ENCODE measurements at places on chromosomes 3 and 15.

- DNase-seq = no peak
Measured at GRCh38 chr3:40073310-40074007, 236.0 kb upstream of the EIF1B start.

- DNase-seq = no peak
Measured at GRCh38 chr3:122322095-122323075, 2.7 kb upstream of the CSTA start.

DNA sequence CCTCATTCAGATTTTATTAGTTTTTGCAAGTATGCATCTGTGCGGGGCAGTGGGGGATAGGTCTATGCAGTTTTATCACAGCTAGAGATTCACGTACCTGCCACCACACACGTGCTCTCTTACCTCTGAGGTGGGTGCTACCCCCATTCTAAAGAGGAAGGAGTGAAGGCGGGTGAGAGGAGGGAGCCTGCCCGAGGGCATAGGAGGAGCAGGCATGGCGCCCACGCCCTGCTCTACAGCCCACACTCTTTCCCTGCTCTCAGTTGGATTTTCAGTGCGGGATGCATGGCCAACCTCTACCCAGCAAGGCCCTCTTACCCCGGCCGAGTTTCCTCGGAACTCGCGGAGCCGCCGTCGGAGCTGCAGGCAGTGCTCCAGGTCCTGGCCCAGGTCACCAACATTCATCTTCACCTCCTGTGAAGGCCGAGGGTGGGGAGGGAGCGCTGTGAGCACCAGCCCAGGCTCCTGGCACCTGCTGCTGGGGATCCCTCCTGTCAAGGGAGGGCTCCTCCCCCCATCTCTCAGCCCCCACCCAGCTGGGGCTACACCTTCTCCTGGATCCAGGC lies 26.9 kb downstream of the PLA2G4B start:
- DNase-seq = no peak

DNA sequence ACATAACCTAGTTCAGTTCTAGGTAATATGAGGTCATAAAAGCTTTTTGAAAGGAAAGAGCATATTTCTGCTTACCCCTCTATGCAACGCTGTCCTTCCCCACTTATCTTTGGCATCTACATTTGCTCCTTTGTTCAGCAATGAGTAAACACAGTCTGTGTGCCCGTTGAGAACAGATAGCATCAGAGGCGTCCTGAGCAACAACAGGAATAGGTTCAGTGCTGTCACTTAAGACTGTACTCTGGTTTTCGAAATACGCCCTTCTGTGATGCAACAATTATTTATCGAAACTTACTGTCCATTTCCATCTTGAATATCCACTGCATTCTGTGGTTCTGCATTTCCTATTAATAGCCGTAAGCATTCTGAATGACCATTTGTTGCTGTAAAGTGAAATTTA lies 84.4 kb downstream of the BTD start:
- DNase-seq = no peak

DNA sequence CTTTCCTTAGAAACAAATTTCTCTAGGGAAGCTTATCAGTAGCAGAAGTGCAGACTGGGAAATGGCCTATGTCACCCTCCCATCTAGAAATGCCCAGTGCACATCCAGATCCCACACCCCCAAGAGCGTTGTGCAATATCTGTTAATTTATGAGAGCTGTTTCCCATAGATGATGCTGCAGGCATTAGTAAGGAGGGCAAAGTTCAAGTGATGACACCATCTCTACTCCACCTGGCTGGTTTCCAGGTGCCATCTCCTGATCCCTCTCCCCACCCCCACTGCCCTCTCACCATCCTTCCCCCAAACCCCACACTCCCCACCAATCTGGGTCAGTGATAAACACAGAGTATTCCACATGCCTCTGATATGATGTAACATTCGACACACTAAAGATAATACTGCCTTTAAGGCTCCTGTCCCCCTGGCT lies 39.4 kb downstream of the AGTR1 start:
- DNase-seq = no peak

DNA sequence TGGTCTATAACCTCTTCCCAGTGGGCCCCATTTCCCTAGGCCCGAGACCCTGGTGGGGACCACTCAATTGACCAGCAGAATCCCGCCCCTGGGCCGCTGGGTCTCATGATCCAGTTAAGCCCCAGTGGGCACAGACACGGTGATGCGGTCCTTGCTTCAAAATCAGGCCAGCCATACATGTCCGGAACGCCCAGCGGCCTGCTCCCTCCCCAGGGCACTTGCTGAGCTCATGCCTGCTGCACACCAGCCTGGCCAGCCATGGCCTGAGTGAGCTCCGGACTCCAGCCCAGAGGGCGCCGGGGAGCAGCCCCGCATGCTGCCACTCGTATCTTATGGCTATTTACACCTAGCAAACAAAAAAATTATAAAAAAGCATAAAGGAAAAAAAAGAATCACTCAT lies 34.4 kb upstream of the IQSEC1 start:
- DNase-seq = no peak

GRCh38 chr3:31357451-31357850 lies 175.3 kb upstream of the STT3B start:
- DNase-seq = no peak

GRCh38 chr3:111414531-111414930 lies 127.5 kb upstream of the CD96 start:
- no peak for DNase-seq

DNA sequence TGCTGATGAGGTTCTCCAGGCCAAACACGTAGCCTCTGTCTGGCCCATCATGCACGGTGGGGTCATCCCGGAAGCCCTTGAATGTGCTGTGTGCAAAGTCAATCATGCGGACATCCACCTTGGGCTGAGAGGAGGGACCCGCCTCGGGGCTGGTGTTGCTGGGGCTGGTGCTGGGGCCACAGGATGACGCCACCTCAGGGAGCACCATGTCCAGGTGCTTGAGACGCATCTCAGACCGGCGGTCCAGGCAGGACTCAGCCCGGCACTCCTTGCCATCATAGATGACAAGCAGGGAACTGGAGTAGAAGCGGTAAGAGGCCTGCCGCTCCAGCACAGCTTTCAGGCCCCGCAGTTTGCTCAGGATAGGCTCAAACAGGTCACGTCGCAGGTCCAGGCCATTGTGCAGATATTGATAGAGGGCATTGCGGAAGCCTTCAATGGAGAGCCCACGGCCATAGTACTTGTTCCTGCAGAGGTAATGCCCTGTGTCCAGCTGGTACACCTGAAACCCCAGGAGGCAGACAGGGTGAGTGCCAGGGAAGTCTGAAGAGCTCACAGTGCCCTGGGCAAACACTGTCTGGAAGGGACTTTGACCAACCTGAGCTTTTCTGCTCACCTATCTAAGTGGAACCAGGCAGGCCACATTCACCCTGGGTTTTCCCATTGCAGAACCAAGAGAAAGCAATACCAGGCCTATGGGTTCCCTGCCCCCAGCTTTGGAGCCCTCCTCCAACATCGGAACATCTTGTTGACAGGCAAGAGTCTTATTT lies 3.6 kb upstream of the GMPPB start:
- no peak for DNase-seq

GRCh38 chr3:46897829-46898320 lies 20.4 kb downstream of the PTH1R start:
- DNase-seq = no peak

DNA sequence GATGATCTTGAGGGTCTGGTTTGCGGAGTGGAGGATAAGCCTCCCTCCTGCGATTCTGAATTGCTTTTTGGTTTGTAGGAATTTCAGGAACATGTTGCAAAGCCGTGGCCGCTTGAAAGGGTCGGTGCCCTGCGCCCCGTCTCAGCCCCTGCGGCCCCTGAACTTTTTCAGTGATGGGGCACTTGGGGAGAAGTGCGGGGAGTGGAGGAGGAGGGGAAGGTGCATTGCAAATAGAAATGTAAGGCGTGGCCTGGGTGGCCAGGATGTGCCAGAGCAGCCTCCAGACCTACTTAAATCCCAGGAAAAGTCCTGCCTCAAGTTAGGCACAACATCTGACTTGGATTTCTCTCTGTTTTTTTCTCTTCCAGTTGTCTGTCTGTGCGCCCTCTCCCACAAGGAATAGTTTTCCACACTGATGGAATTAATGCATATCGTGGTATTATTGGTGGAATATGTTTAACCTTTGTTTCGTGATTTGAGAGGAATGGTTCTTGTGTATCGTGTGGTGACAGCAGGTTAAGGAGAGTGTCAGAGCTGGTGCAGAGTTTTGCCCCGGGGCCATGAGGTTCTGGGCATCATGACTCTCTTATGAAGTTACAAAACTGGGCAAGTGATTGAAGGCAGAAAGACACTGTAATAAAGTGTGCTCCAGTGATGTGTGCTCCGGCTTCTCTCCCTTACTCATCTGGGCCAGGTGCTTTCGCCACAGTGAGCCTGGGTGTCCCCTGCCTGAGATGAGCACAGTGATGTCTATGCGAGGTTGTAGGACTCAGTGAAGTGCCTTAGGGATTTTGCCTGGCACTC lies 153.8 kb downstream of the PGPEP1L start:
- DNase-seq = no peak

DNA sequence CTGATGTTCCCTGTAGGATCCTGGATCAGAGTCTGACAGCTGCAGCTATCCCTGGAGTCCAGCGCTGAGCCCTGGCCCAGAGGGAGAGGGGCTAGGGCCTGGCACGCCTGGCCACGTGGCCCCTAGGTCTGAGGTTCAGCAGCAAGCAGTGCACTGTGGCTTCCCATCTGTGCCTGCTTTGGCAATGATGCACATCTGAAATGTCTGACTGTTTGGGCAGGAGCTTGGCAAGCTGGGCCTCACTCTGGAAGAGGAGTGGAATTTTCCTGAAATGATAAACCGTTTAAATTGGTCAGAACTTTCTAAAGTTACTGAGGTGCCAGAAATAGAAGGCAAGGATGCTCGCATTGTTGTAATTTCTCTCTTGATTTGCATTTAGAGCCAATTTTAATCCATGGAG lies 48.8 kb upstream of the MRPS22 start:
- no peak for DNase-seq

DNA sequence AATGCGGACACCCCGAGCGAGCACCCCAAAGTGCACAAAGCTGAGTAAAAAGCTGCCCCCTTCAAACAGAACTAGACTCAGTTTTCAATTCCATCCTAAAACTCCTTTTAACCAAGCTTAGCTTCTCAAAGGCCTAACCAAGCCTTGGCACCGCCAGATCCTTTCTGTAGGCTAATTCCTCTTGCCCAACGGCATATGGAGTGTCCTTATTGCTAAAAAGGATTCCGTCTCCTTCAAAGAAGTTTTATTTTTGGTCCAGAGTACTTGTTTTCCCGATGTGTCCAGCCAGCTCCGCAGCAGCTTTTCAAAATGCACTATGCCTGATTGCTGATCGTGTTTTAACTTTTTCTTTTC lies 5.3 kb downstream of the BHLHE40 start:
- no peak for DNase-seq

DNA sequence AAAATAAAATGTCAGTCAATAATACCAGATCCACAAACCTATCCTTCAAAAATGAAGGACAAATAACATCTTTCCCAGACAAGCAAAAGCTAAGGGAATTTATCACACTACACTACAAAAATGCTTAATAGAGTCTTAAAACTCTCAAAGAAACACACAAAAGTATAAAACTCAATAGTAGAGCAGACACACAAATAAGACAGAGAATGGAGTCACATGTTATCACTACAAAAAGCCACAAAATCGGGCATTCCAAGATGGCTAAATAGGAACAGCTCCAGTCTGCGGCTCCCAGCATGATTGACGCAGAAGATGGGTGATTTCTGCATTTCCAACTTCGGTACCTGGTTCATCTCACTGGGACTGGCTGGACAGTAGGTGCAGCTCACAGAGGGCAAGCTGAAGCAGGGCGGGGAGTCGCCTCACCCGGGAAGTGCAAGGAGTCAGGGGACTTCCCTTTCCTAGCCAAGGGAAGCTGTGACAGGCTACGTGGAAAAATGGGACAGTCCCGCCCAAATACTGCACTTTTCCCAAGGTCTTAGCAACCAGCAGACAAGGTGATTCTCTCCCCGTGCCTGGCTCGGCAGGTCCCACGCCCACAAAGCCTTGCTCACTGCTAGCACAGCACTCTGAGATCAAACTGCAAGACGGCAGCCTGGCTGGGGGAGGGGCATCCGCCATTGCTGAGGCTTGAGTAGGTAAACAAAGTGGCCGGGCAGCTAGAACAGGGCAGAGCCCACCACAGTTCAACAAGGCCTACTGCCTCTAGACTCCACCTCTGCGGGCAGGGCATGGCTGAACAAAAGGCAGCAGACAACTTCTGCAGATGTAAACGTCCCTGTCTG lies 46.3 kb downstream of the SENP7 start:
- peak; percentile 56 for DNase-seq

DNA sequence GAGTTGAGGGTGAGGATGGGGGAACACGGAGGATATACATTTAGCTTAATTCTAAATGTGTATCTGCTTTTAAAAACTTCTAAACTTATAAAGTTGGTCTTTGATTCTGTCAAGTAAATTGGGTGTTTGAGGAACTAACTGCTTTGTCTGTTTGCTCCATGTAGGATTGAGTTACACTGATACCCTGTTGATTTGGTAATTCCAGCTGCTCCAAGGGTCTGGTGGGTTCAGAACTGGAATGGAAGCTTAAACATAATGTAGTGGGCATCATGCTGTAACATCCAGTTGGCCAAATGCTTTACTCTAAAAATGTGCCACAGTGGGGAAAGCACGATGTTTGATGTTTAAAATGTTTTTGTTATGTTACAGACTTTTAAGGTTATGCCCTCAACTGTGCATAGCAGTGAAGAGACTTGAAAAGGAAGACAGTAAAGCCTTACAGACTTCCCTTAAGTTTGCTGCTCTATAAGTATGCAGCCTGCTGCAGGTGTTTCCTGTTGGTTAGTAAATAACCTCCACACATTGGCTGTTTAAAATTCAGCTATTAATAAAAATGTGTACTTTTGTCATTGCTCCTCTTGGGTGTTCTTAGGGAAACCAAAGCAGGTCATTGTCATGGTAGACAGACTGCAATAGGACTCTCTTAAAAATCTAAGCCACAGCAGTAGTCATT lies 5.9 kb upstream of the EDEM1 start:
- no peak for DNase-seq

- no peak for DNase-seq
Measured at GRCh38 chr15:68821190-68821840, 620 bp upstream of the ANP32A start.

DNA sequence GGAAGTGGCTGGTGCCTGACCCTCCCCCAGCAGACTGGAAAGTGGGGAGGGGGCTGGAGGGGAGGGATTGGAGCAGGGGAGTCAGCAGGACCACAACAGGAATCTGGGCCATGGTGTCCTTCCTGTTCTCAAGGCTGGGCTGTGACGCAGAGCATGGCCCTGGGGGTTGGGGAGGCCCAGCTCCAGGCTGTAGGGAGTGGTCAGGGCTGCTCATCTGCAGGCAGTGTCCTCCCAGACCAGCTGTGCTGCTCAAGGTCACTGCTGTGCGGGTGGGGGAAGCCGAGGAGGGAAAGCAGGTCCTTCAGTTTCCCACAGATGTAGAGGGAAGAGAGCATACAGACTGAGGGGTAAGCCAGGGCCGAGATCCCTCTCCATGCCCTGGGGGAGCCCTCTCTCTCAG lies 40.7 kb downstream of the CYP11A1 start:
- DNase-seq = no peak

Data from stimulated activated CD4-positive, alpha-beta T cell treated with anti-CD3 and anti-CD28 coated beads, Interleukin-1b, Interleukin-23, amount 100 ng/mL, for 4 hours (primary cell).